SHP77 treated with DMSO at 0.1 percent for 48 hours (cell line): ENCODE measurements at places on chromosomes 3 and 15.

GRCh38 chr15:61092361-61093157 is 136.5 kb downstream of the RORA start:
- DNase-seq: no peak

- no peak for DNase-seq
Observed at GRCh38 chr3:42090973-42091731, at the start of gene TRAK1. TRAK1 (plus strand) TSS chr3:42091357; CDS start chr3:42091470, 113 bp downstream.

- no peak for DNase-seq
Observed at GRCh38 chr3:9247361-9247940, 2.0 kb downstream of the SRGAP3 start.

DNA sequence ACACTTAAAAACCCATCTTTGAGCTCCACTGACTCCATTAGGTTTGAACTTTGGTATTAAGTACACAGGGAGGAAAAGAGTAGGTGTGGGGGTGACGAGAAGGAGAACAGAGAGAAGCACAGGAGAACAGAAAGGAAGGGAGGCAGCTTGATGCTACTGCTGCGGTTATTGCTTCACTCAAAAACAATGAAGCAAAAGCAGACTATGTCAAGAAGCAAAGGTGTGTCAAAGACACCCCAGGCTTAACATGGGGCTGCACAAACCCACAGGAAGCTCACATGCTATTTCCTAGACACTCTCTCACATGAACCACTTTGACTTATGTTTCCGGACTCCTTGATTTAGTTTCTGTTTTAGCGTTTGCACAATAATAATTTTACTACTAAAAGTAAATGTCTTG is 961.0 kb upstream of the CFAP20DC start:
- no peak for DNase-seq

- no peak for DNase-seq
Observed at GRCh38 chr3:117836296-117836695, 1126.7 kb downstream of the TUSC7 start.

- no peak for DNase-seq
Observed at GRCh38 chr3:71815340-71816067, 30.6 kb upstream of the PROK2 start.

DNA sequence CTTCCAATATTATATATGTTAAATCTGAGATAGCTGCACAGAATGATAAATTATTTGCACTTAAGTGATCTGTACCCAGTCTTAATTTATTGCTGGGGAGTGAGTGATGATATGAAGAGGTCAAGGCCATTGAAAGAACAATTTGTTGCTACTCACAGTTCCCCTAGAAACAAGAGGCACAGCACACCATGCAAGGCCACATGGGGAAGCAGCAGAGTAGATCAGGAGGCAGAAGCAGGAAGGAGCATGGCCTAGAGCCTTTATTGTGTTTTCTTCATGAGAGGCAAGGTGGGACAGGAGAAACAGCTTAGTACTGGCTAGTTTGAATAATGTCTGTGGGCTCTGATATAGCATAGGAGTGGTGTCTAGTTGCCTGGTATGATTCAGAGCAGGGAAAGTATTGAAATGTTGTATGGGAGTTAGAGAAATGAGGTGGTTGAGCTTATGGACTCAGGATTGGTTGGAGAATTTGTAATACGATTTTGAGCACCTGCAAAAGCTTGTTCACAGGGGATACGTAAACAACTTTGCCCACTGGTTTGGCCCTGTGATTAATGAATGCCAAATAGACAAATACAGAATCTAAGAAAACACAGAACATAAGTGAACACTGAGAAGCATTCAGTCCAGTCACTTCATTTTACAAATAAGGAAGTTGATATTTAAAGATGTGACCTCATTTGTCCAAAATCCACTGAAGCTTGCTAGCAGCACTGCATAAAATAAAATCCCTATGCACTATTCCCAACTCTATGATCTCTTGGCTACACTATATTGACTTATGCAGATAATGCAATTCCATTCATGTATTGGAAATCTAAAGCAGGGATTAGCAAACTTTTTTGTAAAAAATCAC is 71.7 kb downstream of the TMCO5A start:
- no peak for DNase-seq

- no peak for DNase-seq
Observed at GRCh38 chr3:107221856-107222255, 155.4 kb upstream of the CCDC54 start.

- DNase-seq: no peak
Observed at GRCh38 chr3:52407779-52408178, 37.1 kb downstream of the SEMA3G start.
